ENCODE measurements at places on chromosomes 6 and 20.

GRCh38 chr6:139981066-139981624 lies 606.7 kb upstream of the CITED2 start:
- DNase-seq: no peak

DNA sequence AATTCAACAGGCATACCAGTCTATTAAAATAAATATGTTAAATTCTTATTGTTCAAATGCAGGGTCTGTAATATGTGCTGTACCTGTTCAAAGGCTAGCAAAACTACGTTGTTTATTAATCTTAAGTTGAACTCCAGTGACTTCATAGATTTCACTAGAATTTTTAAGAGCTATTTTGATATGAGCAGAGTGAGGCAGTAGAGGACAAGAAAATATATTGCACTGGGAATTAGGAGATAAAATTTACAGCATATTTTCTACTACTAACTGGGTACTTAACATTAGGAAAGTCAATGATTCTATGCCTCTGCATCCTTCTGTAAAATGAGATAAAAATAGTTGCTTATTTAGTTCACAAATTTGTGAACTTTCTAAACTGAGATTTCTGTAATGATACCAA lies 162.2 kb upstream of the BMP5 start:
- DNase-seq: no peak

GRCh38 chr20:51597389-51598231 lies 55.1 kb upstream of the NFATC2 start:
- DNase-seq: no peak

DNA sequence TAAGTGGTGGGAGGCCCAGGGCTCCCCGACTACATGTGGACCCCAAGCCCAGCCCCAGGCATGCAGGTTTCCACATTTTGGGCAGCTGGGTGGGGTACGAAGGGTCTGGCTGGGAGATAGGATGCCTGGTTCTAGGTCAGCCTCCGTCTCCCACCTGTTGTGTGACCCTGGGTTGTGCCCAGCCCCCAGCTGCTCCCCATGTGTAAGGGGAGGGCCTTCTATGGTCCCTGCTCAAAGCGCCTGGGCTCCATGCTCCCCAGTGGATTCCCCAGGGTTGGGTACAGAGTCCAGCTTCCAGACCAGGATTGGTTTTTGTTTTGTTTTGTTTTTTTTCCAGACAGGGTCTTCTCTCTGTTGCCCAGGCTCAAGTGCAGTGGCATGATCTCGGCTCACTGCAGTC lies 1.1 kb upstream of the VWA7 start:
- no peak for DNase-seq

DNA sequence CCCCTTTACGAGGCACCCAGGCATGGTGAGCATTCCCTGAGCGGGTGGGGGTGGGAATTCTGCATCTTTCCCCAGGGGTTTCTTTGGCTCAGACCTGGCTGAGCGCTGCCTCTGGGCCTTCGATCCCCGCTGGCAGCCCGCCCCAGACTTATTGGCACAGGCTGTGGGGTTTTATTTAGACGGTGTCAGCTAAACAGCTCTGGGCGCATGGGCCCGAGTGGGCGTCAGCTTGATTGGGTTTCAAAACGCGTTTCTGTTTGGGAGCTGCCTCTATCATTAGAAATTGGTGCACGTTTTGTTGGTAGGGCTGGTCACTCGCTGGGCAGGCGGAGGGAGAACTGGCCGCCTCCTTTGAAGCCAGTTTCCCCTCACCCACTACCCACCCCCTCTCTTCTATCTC lies 21.0 kb downstream of the PMEPA1 start:
- no peak for DNase-seq

- DNase-seq: peak; percentile 92
These were observed 379.0 kb upstream of the FLRT3 start for GRCh38 chr20:14716351-14716801.

Data from neural progenitor cell (in vitro differentiated cells).